Activated CD4-positive, alpha-beta T cell treated with anti-CD3 and anti-CD28 coated beads, Interleukin-2, amount 50 U/mL, for 24 hours (primary cell): ENCODE measurements at places on chromosomes 3 and 15.
A peak's percentile ranks its signal among the peaks of the same experiment; 100 is the strongest.

- no peak for DNase-seq
Observed at GRCh38 chr3:8255725-8256124, 245.9 kb upstream of the LMCD1 start.

GRCh38 chr15:93200081-93200836 lies 111.2 kb upstream of the RGMA start:
- DNase-seq: no peak

DNA sequence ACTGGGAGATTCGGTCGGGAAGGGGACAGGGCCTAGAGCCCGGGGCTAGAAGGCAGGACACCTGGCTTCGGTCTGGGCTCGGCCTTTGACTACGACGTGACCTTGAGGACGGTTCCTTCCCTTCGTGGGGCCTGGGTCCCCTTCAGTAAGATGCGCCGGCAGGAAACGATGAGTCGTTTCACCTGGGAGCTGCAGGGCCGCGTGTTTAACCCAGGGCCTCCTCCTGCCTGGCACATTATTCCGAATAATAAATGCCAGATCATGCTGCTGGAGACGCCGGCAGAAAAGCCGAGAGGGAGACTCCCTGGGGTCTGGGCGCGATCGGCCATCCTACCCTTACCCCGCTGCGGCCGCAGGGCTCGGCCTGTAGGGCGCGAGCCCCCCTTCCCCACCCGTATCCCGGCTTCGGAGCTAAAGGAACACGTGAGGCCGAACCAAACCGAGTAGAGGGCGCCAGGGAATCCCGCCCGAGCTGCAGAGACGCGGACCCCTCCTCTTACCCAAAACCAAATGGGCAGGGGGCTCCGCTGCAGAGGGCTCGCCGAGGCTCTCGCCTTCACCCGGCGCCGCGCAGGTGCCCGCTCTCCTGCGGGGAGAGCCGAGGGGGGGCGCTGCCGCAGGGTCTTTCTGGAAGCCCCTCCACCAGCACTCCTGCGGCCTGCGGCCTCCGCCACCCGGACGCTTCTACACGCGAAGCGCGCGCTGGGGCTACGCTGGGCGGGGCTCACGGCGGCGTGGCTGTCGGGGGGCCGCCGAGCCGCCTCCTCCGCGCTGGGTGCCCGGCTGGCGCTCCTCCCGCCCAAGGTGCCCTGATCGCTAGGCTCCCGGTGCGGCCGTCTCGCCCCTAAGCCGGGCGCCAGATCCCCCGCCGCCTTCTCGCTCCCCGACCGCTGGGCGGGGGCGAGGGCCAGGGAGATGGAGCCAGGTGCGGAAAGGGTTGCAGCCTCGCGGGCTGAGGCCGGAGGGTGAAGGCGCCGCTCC lies at the start of gene BDH1:
TSS of gene BDH1 (minus strand) at position 688 of the 981 bp plus-strand sequence. CDS start 9,525 bp downstream, outside the sequence.
- DNase-seq: peak; percentile 47

DNA sequence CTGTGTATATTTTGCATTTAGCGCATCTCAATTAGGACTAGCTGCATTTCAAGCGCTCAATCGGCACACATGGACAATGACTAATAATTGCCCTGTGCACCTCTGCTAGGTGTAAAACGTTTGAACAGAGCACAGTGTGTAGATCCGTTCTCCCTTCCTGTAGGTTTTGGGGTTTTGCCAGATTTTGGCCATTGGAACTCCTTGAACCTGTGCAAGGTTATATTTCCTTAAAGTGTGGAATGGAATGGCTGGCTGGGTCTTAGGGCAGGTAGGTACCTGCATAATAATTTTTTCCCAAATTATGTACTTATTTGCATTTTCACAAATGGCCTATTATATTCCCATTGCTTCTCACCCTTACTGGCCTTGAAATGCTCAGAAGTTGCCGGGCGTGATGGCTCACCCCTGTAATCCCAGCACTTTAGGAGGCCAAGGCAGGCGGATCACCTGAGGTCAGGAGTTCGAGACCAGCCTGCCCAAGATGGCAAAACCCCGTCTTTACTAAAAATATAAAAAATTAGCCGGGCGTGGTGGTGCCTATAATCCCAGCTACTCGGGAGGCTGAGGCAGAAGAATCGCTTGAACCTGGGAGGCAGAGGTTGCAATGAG lies 777 bp downstream of the RNU5B-1 start:
- DNase-seq: no peak

DNA sequence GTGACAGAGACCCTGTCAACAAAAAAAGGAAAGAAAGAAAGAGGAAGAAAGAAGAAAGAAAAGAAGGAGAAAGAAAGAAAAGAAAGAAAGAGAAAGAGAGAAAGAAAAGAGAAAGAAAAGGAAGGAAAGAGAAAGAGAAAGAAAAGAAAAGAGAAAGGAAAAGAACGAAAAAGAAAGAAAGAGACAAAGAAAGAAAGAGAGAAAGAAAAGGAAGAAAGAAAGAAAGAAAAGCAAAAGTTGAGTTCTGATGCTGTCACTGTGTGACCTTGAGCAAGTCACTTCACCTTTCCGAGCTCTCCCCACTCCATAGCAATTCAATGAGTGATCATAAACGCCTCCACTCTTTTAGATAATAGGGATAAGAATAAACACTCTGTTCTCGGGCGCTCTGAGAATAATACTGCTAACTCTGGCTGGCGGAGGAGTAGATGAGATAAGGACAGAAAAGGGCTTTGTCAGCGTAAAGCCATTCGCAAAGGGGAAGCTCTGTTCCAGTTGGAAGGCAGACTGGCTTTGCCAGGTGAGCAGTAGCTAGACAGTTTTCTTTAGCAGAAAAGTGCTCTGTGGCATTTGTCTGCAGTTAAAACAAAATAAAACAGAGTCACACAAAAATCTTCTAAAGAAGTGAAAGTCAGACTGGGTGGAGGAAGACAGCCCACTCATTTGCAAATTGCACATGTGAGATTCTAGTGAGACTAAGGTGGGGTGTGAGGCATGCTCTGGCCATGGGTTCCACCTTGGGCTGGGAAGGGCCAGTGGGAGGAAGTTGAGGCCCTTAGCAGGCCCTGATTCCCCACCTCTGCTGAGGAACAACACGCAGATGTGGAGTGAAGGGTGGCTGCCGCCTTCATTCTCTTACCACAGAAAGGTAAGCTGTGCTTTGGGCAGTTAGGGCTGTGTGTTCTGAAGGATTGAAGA lies 9.6 kb upstream of the FLNB start:
- no peak for DNase-seq

- no peak for DNase-seq
Observed at GRCh38 chr3:123540285-123540684, 44.6 kb downstream of the HACD2 start.

DNA sequence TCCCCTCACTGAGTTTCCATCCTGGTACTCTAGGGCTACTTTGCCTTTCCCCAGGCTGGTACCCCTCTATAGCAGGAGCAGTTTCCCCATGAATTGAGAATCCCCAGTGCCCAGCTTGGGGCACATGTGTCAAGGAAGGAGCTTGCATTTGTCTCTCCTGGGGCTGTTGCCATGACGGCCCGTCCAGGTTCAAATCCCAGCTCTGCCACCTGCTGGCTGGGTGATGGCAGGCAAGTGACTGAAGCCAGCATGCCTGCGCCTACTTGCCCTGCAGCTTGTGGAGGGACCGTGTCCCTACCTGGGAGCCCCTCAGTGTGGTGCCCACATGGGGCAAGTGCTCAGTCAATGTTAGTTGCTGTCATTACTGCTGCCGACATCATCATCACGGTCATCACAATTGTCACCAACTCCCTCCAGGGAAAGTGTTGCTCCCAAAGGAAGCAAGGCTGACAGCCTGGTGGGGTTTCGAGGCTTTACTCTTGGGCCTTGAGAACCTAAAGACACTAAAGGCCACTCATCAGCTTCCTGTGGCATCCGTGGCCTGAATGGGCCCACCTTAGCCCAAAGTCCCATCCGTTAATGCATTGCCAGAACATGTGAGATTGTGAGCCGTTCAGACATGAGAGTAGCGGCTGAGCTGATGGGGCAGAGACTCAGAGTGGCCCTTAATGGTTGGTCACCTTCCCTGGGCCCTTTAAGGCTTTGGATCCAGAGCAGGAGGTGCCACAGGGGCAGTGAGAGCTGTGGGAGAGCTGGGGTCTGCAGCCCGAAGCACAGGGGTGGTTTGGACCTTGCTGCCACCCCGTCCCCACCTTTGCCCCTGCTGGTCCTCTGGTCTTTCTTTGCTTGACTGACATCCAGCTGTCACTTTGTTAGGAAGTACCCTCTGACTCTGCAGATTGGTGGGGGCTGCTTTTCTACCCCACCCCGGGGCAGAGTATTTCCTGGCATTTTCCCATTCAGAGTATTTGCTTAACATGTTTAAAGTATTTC lies 144.4 kb downstream of the DNAJB8 start:
- DNase-seq: peak; percentile 7

DNA sequence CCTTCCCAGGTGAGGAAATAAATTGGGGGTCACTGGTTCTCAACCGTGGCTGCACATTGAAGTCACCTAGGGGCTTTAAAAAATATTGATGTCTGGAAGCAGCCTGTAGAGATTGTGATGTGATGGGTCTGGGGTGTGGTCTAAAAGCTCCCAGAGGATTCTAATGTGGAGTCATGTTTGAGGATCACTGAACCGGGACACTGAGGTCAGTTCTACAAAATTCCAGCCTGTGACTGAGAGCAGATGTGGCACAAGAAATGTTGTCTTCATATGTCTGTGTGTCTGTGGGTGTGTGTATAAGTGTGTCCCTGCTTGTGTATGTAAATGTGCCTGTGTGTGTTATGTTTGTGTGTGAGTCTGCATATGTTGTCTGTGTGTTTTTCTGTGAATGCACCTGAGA lies 79.9 kb downstream of the TLE3 start:
- DNase-seq: no peak

- no peak for DNase-seq
Observed at GRCh38 chr15:95715116-95715903, 615.2 kb upstream of the NR2F2 start.

- DNase-seq: no peak
Observed at GRCh38 chr15:79916502-79917132, 19.8 kb upstream of the MTHFS start.
